AG09319 (cell line): ENCODE measurements at places on chromosomes 2 and 18.

DNA sequence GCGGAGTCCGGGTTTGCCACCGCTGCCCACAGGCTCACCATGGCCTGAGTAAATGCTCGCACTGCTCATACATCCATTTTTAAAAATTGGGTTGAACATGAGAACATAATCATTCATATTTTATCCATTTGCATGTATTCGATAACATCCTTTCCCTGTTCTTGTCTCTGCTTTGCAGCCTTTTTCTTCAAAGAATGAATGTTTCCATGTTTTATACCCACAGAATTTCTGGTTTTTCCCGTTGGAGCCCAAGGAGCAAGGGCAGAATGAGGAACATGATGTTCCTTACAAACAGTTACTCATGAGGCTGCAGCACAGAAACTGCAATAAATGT lies 146.5 kb downstream of the CCDC74A start:
- DNase-seq: no peak

DNA sequence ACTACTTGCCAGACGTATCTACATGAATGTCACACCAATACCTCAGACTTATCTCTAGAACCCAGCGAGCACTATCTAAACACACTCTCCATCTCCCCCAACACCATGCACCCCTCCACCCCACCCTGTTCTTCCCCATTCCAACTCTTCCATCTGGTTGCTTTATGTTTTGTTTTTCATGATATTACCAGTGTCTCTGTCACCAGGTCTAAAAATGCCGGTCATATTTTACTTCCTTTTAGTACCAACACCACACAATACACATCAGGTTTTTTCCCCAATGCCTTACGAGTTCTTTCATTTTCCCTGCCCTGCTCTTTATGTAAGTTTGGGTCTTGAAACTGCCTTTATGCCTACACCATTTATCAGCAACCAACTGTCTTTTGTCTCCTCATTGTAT lies 10.2 kb upstream of the ITGA4 start:
- no peak for DNase-seq

- no peak for DNase-seq
Observed at GRCh38 chr2:170282851-170283250, 104.9 kb downstream of the MYO3B start.

DNA sequence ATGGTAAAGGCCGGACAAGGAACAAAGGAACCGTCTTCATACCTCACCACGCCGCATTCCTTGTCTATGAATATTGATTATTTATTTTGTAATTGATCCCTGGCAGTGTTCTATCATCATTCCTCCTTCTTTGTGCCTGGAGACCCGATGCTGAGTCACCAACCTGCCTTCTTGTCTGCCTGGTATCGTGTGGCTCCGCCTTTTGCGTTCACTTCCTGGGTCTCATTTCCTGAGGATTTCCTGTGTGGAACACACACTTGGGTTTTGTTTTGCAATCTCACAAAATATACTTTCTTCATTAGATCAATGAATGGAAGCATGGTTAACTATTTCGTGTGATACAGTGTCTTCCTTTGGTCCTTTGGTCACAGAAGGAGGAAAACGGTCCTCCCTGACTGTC lies 95.5 kb upstream of the SNTG2 start:
- DNase-seq: no peak

DNA sequence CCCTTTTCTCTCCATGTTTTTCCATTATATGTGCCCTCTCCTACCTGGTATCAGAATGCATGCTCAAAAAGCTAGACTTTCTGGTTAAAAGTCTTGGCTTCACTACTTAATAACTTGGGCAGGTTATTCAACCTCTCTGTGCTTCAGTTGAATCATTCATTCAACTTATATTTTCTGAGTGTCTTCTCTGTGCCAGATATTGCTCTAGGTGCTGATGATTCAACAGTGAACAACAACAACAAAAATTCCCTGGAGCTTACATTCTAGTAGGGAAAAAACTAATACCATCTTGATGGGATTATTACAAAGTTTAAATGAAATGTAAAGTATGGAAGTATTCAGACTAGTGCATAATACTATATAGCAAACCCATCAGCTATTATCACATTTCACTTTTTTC lies 55.2 kb downstream of the SOS1 start:
- DNase-seq: no peak

GRCh38 chr2:79105259-79105658 lies 15.0 kb upstream of the REG1A start:
- DNase-seq: no peak

DNA sequence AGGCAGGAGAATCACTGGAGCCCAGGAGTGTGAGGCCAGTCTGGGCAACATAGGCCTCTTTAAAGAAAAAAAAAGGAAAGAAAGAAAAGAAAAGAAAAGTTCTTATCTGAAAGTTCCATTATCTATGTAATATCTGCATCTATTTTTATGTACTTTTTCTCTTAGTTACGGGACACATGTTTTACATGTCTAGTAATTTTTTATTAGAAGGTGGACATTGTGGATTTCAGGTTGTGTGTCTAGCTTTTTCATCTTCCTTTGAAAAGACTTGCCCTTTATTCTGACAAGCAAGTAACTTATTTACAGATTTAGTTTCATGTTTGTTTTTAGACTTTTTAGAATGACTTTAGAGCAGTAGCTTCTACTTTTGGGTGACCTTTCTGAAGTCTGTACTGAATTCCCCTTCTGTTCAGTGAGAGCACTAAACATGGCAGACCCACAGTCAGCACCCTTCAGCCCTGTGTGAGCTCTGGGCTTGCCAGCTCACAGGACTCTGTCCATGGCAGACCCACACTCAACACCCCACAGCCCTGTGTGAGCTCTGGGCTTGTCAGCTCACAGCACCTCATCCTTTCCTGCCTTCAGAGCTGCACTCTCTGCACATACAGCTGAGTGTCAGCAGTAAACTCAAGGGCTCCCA lies 17.5 kb downstream of the TRAPPC12 start:
- no peak for DNase-seq

DNA sequence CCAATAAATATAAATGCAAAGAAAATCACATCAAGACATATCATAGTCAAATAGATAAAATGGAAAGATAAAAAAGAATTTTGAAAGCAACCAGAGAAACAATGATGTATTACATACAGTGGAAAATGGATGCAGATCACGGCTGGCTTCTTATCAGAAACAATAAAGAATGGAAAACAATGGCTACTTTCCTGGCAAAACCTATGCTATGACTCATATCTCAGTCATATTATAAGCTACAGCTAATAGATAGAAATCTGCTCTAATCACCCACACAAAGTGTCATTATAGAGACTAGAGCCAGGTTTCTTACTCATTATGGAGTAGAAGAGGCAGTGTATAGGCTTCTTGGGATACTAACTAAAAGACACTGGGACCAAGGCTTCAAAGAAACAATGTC lies 93.5 kb upstream of the TACR1 start:
- DNase-seq: no peak

DNA sequence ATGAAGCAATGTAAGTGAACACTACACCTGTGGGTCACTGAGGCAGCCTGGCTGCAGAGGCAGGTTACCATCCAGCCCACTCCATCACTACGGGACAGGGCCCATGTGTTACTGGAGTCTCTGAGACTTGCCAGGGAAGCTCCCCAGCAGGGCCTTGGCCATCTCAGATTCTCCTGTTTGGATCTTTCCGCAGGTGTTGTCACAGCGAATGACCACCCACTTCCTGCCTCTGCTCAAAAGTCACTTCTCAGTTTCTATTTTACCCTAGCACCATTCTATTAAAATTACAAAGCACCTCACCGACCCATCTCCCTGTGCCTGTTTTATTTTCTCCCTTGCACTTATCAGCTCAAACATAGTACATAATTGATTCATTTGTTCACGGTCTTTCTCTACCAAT lies 34.5 kb upstream of the L3MBTL4 start:
- DNase-seq: no peak

GRCh38 chr2:69077252-69077950 lies 64.4 kb downstream of the ANTXR1 start:
- DNase-seq: no peak

DNA sequence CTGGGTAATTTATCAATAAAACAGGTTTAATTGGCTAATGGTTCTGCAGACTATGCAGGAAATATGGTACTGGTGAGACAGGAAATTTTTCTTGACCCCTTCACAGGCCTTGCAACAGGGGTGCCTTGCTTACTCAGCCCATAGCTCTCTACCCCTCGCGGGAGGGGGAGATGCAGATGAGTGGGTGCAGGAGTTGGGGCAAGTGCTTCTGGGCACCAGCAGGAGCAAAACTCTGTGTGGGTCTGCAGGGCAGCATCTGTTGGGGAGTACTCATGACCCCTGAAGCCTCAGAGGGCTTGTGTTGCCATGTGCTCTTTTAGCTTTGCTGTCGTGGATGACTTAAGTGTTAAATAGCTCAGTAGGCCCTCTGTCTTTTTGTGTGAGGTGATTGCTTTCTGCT lies 48.6 kb downstream of the GULP1 start:
- no peak for DNase-seq

DNA sequence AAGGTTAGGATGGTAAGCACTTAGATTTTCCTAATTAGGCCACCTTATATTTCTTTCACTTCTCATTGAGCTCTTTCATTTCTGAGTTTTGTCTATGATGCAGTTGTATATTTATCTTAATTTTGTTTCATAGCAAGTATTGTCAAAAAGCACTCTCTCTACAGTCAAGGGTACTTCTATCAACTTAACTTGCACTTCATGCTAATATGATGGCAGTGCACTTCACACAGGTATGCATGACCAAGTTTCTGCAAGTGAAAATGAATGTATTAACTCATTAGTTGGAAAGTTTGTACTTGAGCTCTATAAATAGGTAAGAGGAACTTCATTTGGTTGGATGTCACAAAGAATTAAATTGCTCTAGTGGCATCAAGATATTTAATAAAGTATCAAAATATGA lies 51.5 kb upstream of the CDH19 start:
- no peak for DNase-seq

DNA sequence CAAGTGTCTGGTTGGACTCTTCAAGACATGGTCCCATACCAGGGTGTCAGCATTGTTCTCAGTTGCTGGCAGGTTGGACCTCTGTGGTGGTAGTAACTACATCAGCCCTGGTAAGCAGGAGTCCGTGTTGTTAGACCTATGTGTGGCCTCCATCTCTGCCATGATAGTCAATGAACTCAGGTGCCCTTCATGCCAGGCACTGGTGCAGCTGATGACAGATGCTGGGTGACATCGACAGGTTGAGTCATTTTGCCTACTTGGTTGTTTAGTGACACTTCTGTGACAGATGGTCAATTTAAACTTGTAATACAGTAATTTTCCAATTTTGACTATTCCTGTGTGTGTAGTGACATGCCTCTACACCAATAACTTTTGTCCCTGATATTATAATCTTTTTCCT lies 189.7 kb downstream of the SP3 start:
- DNase-seq: no peak

- no peak for DNase-seq
Observed at GRCh38 chr2:165074323-165074722, 119.0 kb upstream of the SLC38A11 start.

GRCh38 chr2:75130171-75130570 lies 69.1 kb downstream of the TACR1 start:
- DNase-seq: no peak

DNA sequence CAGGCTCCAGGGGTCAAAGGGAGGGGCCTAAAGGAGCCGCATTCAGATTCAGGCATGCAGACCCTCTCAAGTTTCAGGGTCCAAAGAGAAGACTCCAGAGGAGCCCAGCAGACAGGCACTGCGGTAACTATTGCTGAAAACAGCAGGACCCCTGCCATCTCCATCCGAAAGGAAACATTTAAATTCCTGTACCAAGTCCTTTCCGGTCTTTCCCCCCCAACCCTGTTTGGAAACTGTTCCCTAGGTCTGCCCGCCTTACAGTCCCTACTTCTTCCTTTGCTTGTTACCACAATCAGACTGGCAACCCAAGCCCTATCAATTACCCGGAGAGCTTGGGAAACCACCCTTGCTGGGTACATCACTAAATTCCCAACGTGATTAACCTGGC lies 82.0 kb downstream of the DNMT3A start:
- DNase-seq: no peak

- DNase-seq: no peak
Observed at GRCh38 chr2:170897108-170897507, 31.9 kb upstream of the GORASP2 start.
